AG10803 (cell line): ENCODE measurements at places on chromosomes 7 and 10.

- DNase-seq: peak; percentile 39
Measured at GRCh38 chr7:92813390-92814024, 22.9 kb downstream of the CDK6 start.

DNA sequence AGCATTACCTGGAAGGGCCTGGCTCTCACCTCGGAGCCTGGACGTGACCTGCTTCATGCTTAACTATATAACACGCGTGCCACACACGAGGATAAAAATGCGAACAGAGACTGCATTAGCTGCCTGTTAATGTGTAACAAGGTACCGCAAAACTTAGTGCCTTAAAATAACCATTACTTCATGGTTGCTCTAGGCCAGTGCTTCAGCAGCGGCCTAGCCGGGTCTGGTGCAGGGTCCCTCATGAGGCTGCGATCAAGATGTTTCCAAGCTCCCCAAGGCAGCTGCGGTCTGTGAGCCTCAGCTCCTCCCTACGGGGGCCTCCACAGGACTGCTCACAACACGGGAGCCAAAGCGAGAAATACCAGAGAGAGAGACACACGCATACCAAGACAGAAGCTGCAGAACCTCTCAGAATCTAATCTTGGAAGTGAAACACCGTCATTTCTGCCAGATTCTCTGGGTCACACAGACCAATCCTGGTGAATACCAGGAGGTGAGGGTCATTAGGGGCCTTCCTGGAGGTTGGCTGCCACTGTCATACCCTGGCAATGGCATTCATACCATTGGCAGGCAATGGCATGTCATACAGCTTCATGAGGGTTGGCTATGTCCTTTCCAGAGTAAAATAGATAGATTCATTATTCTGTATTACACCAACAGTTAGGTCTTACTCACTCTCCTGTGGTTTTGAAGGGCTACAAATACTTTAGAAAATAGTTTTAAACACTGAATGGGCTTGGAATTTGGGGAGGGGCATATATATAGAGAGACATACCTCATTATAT lies 94.5 kb downstream of the HIPK2 start:
- DNase-seq: peak; percentile 86

DNA sequence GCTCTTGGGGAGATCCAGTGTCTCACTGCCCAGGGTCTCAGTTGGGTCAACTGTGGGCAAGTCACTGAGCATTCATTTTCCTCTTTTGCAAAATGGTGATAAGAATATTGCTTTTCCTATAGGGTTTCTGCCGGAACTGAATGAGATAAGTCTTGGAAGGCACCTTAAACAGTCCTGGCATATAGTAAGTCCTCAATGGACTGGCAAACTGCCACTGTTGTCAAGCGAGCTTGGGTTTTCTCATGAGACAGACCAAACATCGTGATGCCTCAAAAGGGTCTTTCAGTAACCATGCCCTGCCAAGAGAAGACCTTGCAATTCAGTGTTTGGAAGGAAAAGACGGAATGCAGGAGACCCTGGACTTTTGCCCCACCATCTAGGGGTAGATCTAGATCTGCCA lies 251.5 kb downstream of the WDR11 start:
- DNase-seq: no peak

GRCh38 chr7:28933846-28934320 lies 24.2 kb downstream of the TRIL start:
- DNase-seq: no peak

GRCh38 chr10:5748394-5748803 lies 63.8 kb downstream of the TASOR2 start:
- DNase-seq: no peak
